ENCODE measurements at places on chromosomes 5 and 9.

DNA sequence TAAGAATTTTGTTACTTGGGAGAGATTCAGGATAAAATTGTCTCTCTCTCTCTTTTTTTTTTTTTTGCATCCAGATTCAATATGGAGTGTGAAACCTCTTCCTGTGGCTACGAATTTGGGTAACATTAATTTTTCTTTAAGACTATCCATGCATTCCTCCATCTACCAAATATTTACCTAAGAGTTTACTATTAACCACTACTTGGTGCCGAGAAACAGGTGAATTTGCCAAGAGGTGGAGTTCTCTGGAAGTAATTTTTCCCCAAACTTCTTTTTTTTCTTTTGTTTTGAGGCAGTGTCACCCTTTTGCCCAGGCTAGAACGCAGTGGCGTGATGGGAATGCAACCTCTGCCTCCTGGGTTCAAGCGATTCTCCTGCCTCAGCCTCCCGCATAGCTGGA, 206.3 kb upstream of the VLDLR start:
- DNase-seq: no peak

DNA sequence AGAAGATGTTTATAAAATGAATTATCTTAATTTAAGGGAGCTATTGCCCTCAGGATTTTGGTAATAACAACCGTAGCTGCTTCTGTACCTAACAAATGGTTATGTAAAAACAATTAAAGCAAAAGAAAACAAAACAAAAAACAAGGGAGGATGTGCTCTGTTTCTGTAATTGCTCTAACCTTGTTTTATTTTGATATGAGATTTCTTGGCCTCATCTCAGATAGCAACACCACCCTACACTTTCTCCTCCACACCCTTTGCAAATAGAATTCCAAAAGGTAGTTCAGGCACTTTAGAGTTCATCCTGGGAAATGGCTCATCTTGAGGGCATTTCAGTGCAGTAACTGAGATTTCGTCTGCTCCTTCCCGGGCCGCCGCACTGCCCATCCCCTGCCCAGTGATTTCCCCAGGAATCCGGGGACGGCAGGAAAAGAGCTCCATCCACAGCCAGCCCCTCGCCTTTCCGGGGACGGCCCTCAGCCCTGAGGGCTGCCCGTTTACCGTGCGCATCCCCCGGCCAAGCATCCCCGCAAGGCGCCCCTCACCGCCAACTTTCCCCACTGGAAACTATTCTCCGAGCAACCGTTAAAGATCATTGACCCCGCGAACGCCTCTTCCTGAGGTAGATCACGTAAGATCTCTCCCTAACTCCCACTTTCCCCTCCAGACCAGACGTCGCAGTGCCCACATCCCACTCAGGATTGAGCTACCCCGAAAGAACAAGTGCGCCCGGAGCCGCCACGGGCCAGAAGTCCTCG, 1.2 kb downstream of the FNBP1 start:
- DNase-seq: no peak

- no peak for DNase-seq
These were observed 25.9 kb downstream of the CCDC171 start for GRCh38 chr9:15578714-15579113.

DNA sequence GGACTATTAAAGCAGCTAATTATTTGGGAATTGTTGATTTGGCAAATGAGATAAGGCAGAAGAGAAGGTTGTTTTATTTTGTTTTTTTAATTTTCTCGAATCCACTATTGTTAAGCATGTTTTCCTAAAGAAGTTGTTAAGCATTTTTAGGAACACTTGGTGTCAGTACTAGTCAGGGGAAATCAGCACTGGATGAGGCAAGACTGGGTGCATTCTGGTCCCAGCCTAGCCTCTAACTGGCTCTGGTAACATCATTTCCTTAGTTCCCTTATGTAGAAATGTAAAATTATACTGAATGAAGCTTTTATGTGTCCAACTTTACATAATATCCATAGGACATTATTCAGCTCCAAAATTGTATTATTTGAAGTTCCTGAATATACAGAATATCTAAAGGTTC, 196.1 kb downstream of the PCSK5 start:
- no peak for DNase-seq

DNA sequence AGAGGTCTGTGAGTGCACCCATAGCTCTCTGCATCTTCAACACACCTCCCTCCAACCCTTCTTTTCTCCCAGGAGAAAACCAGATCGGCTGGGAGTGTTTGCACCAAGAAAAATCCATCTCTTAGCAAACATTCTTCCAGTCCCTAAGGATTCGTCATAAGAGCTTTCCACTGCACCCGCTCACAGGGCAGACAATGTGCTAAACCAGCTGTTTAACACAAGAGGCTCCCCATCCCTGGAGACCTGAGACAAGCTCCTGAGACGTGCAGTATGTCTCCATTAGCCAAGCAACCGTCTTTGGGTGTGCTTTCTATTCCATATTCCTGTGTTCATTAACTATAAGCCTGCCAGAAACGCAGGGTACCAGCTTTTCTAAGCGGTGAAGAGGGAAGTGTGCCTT, 93.6 kb upstream of the ZNF462 start:
- DNase-seq: no peak

GRCh38 chr9:10055886-10056395, 556.9 kb downstream of the PTPRD start:
- no peak for DNase-seq

DNA sequence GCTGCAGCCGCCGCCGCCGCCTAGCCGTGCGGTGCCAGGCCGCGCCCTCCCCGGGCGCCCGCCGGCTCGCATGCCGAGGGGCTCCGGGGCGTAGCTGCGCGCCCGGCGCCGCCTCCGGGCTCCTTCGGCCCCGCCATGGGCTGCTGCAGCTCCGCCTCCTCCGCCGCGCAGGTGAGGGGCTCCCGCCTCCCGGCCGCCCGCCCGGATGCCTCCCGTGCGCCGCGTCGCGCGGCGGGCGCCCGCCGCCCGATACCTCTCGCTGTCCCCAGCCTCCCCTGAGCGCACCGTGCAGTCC, 230 bp downstream of the SLC44A1 start:
- no peak for DNase-seq

DNA sequence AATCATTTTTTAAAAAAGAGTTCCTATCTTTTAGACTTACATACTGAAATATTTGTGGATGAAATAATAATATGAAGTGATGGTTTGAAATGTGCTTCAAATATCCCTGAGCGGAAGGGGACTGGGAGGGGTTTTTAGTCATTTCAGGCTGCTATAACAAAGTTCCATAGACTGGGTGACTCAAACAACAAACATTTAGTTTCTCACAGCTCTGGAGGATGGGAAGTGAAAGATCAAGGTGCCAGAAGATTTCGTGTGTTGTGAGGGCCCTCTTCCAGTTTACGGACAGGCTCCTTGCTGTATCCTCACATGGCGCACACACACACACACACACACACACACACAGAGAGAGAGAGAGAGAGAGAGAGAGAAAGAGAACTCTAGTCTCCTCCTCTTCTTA, 27.1 kb upstream of the TEX10 start:
- DNase-seq: peak; percentile 78

DNA sequence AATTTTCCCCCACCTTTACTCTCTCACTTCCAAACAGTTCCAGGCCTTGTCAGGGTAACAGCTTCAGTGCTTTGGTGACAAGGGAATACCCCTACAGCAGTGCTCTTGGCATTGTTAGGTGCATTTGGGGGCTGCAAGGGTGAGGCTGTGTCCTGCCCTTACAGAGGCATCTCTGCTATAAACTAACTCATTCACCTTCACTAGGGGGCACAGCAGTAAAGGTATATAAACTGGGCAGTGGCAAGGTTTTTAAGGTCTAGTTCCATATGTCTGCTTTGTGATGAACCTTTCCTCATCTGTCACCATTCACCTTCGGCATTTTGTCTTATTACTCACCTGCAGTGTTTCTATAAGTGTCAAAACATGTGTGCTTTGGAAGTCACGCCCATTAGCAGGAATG, 79.1 kb upstream of the GPR151 start:
- DNase-seq: no peak

DNA sequence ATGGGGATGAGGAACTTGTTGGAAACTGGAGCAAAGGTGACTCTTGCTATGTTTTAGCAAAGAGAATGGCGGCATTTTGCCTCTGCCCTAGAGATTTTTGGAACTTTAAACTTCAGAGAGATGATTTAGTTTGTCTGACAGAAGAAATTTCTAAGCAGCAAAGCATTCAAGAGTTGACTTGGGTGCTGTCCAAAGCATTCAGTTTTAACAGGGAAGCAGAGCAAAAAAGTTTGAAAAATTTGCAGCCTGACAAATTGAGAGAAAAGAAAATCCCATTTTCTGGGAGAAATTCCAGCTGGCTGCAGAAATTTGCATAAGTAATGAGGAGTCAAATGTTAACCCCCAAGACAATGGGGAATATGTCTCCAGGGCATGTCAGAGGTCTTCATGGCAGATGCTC, 682.3 kb upstream of the ST8SIA4 start:
- no peak for DNase-seq

DNA sequence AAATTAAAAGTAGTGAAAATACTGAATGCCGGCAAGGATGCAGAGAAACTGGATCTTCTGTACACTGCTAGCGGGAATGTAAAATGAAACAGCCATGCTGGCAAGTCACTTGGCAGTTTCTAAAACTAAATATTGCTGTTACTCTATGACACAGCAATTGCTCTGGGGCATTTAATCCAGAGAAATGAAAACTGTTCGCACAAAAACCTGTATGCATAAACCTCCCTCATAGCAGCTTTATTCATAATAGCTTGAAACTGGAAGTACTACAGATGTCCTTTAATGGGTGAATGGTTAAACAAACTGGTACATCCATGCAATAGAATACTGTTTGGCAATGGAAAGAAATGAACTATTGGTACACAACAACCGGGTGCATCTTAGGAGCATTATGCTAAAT, 167.2 kb downstream of the ARHGAP26 start:
- no peak for DNase-seq

DNA sequence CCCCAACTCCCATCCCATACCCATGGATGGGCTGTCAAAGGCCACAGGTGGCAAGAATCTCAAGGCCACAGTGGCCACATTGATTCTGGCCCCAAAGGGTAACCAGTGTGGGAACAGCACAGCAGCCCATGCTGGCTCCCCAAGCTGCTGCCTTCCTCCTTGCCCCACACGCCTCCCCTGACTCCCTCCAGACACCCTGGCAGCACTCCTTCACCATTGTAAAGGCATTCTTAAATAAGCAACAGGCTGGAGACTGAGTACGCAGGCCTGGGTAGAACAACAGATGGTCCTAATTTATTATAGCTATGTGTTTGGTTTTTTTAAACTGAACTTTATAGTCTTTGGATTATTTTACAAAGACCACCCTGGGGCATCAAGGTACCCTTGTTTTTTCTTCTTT, 158.8 kb downstream of the TSSK1B start:
- DNase-seq: no peak

DNA sequence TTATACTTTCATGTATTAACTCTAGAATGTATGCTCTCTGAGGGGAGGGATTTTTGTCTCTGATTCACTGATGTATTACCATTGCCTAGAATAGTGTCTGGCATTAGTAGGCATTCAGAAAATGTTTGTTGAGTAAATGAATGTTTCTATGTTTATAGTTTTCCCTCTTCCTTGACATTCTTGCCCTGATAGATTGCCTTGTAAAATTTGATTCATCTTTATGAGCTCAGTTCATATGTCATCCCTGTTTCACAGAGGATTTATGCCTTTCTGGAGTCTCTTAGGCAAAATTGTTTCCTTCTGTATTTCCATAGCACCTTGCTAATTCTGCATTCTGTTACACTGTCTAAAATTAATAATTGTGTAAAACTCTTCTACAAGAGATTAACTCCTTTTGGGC, 72.3 kb downstream of the RASA1 start:
- DNase-seq: peak; percentile 6

DNA sequence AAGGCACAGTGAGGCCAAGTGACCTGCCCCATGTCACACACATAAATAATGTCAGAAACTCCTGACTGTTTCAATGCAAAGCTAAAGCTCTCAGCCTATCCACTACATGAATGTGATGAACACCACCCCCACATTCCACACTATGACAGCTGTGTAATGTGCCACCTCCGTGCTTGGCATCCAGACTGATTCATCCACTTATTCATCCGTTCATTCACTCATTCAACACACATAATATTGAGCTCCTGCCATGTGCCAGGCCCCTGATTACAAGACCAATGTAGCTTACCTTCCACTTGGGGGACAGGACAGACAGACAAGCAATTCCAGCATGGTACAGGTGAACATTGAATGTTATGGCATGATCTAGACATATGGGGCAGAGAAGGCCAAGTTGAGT, 46.2 kb upstream of the FABP6 start:
- DNase-seq: no peak

GRCh38 chr9:69622676-69623075, 49.5 kb downstream of the APBA1 start:
- DNase-seq: peak; percentile 9

All from HFFc6 (cell line).